ENCODE measurements at places on chromosomes 1 and 21.

GRCh38 chr1:247111700-247112478, 7.7 kb upstream of the ZNF669 start:
- no peak for DNase-seq

DNA sequence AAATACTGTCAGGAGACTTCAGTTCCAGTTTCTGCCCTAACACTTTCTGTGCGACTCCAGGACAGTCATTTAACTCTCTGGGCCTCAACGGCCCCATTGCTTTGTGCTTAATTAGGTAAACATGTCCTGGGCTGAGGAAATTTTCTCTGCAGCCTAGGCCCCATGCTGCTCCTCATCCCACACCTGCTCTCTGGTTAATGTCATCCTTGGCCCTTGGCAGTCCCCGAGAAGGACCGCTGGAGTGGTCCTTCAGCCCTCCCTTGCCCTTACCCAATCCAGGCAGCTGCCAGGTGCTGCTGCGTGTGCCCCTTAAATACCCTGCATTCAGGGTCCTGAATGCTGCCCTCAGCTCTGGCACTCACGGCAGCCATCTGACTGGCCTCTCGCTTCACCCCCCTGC, 18.7 kb downstream of the UBL4B start:
- no peak for DNase-seq

DNA sequence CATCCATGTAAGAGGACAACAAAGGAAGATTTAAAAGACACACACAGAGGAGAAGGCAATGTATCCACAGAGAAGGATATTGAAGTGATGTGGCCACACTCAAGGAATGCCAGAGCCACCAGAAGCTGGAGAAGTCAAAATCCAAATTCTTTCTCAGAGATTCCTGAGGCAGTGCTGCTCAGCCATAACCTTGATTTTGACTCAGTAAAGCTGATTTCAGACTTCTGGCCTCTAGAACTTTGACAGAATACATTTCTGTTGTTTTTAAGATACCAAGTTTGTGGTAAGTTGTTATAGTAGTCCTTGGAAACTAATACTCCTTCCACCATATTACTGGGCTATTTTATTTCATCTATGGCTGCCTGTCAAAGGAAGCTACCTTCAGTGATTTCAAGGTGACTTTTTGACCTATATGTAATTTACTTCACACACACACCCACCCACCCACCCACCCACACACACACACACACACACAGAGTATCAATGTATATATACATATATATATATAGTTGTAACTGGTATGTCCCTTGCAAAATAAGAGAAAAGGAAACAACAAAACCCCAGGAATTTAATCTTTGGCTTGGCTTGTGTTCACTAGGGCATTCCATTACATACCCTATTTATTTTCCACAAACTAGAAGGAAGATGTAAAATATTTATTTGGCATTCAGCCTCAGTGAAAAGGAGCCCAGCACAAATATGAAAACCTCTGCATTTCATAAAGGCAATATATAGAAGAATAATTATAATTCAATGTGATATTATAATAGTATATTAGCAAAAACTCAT, 142.1 kb upstream of the PTGFR start:
- no peak for DNase-seq

GRCh38 chr1:234226113-234226818, 147.0 kb upstream of the COA6 start:
- DNase-seq, result no peak

GRCh38 chr1:177119311-177119710, 45.2 kb downstream of the ASTN1 start:
- DNase-seq, result no peak

DNA sequence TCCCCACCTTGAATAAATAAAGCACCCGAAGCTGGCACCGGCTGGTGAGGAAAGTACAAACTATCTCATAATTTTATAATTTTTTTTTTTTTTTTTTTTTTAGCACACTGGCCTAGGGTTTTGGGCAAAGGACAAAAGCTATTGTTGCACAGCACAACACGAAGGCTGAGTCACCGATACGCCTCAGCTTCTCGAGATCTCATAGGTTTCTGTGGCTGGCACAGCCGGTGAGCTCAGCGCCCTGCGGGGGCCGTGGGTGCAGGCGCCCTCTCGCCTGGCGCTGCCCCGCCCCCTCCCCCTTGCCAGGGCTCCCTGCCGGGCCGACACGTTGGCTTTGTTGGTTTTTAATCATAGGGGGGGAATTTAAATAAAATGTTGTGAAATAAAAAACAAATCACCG, 17.2 kb downstream of the CASZ1 start:
- no peak for DNase-seq

GRCh38 chr1:108569097-108569728, 9.3 kb downstream of the EEIG2 start:
- DNase-seq, result no peak

- DNase-seq, result no peak
Observed at GRCh38 chr1:210330279-210330866, 1.7 kb downstream of the HHAT start.

DNA sequence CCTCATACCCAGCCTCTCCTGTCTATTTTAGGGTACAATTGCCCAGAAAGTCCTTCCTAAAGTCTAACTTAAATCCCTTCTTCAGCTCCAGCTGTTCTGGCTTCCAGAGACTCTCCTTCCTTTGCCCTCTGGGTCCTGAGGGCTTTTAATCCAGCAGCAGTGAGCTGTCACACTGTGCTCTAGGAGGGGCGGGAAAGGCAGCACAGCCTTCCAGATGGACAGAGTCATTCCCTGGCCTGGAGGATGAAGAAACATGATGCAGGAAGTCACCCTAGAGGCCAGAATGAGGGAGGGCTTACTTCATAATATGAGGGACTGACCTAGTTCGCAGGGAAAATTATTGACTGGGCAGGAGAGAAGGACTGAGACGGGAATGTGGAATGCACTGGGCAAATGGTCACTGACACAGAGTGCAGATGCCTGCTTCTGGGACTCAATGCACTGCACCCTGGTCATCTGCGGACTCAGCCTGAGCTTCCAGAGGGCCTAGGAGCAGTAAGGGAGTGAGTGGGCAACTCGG, 1.3 kb downstream of the SH2D2A start:
- peak; percentile 70 for DNase-seq

DNA sequence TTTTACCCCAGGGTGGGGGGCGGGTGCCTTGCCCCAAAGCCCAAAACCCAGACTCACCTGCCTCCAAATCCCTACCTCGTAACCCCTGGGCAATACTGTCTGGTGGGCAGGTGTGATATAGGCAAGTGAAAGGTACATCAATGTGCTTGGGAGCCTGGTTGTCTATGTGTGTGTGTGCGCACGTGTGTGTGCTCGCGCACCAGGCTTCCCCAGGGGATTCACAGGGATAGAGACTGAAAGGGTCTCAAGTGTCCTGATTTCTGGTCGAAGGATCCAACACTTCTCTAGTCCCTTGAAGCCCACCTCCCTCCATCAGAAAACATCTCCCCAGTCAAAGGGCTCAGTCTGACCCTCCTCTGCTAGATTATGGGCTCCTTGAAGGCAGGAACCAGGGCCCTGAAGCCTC, 28.9 kb upstream of the EPB41 start:
- peak; percentile 71 for DNase-seq

Data from activated CD4-positive, alpha-beta T cell treated with anti-CD3 and anti-CD28 coated beads, Interleukin-2, amount 10 ng/mL, durations not matched to agents 24 days and 14 days (primary cell).